Activated CD4-positive, CD25-positive, alpha-beta regulatory T cell (primary cell): ENCODE measurements at places on chromosomes 4 and X.

- no peak for DNase-seq
Measured at GRCh38 chrX:81405781-81406180, 203.9 kb downstream of the SH3BGRL start.

GRCh38 chr4:174307694-174308093 is 24.0 kb downstream of the CEP44 start:
- no peak for DNase-seq

DNA sequence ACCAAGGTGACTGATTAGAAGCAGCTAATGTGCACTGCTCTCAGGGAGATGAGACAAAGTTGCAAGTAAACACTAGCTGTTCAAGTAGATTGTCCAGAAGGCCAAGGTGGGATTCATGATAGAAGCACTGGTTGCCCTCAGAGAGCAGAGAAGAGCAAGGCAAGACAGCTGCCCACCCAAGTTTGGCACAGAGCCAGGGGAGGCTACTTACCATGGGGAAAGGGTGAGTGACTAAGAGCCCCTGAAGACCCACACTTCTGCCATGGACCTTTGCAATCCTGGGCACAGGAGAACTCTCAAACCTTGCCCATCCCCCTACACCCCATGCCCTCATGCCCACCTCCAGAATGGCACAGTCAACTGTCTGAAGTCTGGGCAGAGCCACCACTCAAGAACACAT is 68.3 kb downstream of the SPIN4 start:
- DNase-seq: no peak

- no peak for DNase-seq
Measured at GRCh38 chr4:61446941-61447340, 246.8 kb downstream of the ADGRL3 start.

DNA sequence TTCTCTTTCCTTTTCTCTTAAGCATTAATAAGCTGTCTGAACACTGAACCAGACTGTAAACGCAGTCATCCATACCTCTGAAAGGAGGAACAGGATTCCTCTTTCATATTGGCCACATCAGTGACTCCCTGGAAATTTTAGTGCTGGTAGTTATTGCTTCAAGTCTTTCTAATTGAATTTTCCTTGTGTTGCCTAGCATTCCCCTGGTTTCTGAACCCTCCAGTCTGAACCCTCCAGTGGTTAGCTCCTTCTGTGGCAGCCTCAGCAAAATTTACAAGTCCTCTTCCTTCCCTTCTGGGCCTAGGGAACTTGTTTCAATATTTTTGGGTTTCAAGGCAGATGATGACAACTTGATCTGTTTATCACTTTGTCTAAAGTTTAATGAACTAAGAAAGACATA is 7.9 kb downstream of the SPARCL1 start:
- DNase-seq: no peak

DNA sequence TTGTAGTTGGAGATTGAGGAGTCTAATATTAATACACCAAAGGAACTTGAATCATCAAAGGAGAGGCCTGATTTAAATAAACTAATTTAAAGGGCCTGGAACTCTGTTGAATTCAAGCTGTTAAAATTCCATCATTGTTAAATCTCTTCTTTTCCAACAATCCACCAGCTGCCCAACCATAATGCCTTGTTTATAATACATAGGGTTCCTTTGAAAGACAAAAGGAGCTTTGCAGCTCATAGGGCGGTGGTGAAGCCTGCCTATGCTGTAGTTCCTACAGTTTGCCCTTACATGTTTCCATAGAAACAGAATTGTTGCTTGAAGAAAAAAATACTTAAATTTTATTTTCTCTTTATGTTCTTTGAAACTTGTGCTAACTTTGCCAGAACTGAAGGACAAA is 102.8 kb downstream of the GLUD2 start:
- DNase-seq: no peak

GRCh38 chr4:31793907-31794306 is 1073.7 kb downstream of the PCDH7 start:
- no peak for DNase-seq
